ENCODE measurements at places on chromosomes 7 and 10.

- DNase-seq: no peak
These were observed 21.0 kb upstream of the LMTK2 start for GRCh38 chr7:98085674-98086073.

GRCh38 chr7:41931263-41931646 lies 228.4 kb upstream of the INHBA start:
- no peak for DNase-seq

DNA sequence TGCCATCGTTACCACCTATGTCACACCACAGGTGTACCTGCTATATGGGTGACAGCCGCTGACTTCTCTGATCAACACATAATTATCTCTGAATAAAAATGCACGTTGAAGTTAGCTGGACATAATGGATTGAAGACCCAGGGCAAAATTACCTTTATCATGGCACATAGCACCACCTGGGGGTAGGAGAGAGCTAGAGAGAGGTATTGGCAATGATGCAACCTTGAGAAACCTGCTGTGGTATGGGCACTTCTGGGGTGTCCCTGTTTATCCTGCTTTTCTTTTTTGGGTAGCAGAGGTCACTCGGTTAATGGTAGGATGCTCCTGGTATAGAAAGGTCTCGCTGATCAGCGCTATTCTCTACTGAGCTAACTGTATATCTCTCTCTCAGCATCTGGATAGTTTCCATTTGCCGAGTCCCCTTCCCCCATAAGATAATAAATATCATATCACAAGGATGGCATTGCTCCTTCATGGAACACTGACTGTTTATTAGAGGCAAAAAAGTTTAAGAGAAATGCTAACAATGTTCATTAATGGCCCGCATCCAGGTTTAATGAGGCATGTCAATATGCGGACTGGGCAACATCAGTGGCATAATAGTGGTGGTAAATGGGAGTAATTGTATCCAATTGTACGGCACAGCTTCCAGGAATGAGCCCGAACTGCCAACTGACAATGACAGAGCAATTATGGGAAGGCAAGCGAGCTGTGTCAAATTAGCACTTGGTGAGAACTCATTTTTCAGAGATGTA lies 323.1 kb downstream of the TFEC start:
- no peak for DNase-seq

DNA sequence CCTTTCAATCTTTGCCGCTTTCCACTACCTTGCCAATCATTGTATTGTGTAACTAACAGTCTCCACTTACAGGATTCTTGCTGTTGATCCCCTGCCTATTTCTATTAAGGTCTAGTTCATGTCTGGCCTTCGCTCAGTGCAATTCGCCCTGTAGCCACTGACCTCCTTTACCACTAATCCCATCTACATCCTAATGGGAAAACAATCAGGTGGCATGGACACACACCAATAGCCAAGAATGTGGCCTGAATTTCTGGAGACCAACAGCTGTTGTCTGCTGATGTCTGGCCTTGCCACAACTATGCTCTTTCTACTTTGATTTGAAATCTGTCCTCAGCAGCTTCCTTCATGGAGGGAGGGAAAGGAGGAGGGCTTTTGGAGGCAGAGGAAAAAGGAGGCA lies 546.2 kb downstream of the SORCS3 start:
- DNase-seq: no peak

DNA sequence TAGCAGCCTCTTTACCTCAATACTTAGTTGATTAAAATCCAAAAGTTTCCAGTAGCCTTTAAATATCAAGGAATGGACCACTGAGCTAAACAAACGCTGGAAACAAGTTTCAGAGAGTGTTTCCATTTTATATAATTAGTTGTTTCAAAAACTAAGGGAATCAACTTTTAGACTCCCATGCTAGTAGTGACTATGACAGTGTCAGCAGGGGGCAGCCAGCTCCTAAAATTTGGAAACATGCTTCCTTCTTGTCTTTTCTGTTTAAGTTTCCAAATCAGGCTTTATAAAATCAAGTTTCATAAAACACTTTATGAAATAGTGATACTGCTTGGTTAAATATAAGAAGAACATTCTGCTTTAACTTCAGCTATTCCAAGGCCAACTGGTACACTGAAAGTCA lies 138.2 kb upstream of the TMEM229A start:
- no peak for DNase-seq

GRCh38 chr10:123761666-123762230 lies 95.6 kb downstream of the GPR26 start:
- no peak for DNase-seq

DNA sequence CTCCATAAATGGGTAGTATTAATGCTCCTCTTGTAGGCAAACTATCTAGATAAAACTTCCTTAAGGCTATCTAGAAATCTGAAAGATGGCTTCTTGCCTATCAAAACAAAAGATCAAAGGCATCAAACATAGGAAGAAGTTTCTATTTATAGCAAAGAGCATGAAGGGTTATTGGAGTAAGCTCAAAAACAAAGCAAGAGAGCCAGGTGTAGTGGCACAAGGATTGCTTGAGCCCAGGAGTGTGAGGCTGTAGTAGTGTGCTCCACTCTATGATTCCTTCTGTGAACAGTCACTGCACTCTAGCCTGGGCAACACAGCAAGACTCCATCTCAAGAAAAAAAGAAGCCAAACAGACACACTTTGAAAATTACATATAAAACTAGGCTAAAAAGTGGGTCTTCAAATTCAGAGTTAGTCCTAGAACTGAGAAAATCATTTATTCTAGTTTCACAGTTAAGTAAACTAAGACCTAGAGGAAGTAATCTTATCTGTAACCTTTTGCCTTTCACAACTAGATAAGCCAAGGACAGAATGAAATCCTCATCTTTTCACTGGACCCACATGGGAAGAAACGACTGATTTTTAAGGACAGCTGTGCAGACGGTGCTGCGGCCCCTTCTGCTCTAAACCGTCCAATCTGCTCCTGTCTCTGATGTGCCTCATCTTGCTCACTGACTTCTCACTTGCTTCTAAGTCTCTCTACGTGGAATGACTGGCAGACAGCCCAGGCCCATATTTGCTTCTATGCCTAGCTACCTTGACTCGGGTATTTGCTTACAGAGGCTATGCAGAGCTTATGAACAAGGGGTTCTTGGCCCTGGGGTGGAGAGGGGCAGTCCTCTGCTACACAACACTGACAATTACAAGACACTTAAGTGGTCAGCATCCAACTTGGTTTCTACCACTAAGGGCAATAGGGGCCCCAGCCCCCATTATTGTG lies 50.0 kb downstream of the ESYT2 start:
- no peak for DNase-seq

DNA sequence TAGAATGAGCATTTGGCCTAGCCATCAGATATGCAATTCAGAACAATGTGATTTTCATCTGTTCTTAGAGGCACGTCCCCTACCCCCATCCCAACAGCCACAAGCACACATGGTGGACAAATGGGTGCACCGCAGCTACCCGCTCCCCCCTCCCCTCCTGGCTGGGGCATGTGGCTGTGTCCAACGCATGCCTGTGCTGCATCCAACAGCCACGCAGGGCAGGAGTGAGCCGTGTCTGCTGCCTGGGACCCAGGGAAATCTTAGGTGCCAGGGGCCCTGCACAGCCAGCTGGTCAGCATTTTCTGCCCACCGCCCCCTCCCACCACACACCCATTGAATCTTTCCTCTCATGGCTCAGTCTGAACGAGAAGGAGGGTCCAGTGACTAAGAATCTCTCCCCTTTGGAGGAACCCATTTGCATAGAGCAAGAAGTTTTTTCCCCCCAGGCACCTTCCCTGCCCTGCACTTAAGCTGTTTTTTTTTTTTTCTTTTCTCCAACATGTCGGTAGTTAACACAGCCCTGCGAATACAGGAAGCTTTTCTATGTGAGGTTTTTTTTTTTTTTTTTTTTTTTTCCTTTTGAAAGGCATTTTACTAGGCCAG lies 138.9 kb downstream of the WDR11 start:
- no peak for DNase-seq

DNA sequence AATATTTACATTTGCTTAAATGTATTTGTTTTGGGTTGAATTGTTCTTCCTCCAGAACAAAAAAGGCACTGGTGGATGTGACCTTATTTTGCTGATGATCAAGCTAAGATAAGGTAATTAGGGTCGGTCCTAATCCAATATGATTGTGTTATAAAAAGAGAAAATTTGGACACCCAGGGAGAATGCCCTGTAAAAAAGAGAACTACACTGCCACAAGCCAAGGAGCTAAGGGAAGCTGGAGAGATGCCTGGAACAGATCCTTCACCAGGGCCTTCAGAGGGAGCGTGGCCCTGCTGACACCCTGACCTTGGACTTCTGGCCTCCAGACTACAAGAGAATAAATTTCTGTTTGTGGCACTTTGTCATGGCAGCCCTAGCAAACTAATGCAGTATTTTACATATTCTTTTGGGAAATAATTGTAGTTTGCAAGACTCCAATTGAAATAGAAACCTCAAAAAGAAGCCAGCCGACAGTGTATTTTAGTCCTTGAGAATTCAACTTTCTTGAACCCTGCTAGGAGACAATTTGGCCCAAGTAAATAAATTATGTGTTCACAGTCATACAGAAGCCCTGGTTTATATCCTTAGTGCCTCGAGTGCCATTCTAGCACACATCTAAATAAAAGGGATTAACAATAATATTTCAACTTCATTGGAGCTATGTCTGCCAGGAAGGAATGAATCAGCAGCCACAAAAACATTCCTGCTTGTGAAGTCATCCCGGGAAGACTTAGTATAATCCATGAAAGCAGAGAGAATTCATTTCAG lies 164.6 kb downstream of the PKD1L1 start:
- no peak for DNase-seq

DNA sequence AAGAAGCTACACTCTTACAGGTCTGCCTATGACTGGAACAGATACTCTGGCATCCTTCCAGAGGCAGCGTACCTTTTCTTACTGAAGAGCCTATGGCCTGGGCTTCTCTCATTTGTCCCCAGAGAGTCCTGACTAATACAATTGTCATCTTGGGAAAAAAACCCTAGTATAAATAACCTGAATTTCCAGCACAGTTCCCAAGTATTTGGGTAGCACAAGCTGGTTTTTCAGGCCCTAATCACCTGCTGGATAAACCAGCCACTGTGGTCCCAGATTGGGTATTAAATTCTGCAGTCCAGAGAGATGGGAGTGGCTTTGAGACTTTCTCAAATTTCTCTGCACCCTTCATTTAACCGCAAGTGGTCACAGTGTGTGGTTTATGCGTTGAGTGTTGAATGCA lies 186.8 kb upstream of the NEBL start:
- no peak for DNase-seq

- no peak for DNase-seq
These were observed 4.7 kb upstream of the EBF3 start for GRCh38 chr10:129968853-129969183.

DNA sequence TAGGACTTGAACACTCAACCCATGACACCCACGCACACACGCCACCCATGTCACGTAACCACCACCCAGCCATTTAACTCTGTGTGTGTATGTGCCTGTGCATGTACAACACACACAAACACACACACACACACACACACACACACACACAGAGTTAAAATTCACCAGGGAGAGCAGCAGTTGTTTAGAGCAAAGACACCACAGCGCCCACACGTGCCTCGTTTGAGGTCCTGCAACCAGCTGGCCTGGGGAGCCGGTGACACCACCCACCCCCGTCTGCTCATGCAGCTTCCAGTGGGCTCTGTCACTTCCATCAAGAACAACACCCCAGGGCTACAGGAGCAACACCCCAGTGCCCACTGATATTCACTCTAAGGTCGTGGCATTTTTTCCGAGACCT lies 97.4 kb downstream of the ELFN1 start:
- no peak for DNase-seq

GRCh38 chr10:58782876-58783851 lies 270.5 kb downstream of the BICC1 start:
- DNase-seq: no peak

- DNase-seq: no peak
These were observed 152.0 kb upstream of the PITRM1 start for GRCh38 chr10:3324612-3325038.

- DNase-seq: no peak
These were observed 4.1 kb upstream of the MMD2 start for GRCh38 chr7:4962872-4963775.

DNA sequence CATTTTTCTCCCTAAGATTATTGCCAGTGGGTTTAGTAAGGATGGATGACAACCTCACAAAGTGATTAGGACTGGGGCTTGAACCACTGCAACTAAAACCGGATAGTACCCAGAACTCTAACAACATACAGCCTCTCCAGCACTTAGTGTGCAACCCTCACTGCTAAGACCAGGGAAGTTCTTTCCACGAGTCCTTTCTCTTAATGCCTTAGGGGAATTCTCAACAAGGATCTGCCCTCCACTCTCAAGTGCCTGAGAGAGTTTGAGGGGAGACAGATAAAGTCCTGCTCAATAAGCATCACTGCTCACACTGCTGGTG lies 104.6 kb downstream of the NRP1 start:
- DNase-seq: no peak

GRCh38 chr10:62109587-62110293 lies 158.9 kb downstream of the RTKN2 start:
- DNase-seq: no peak

DNA sequence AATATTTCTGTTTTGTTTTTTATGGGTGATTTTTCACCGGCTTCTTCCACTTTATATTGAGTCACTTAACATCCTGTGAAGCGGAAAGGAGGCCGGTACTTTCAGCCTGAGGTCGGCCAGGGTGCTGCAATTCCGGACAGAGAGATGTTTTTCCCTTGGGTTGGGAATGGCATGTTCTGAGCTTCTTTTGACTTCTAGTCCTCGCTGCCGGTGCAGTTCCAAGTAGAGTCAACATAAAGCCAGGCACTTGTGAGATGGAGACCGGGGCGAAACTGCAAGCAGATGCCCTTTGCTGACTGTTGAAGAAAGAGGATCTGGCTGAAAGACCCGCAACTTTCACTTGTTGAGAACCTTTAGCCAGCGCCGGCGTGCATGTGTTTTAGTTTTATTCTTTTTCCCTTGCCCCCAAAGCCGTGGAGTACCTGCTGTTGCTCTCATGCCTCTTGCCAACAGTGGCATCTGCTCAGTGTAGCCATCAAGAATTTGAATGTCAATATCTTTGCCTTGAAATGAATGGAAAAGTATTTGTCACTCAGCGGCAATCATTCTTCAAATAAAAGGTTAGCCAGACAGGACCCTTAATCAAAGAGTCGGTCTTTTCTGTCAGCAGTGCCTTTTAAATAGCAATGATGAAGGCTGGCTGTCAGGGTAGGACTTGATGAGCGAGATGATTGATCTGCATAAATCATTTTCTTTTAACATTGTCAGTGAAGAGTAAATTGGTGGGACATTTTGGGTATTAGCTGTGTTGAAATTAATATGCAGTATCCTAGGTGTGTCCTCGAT lies 351.2 kb downstream of the LRMDA start:
- DNase-seq: no peak

- DNase-seq: no peak
These were observed 7.8 kb upstream of the UBE2D1 start for GRCh38 chr10:58326967-58327381.

GRCh38 chr7:91993976-91994375 lies 53.3 kb downstream of the AKAP9 start:
- no peak for DNase-seq

DNA sequence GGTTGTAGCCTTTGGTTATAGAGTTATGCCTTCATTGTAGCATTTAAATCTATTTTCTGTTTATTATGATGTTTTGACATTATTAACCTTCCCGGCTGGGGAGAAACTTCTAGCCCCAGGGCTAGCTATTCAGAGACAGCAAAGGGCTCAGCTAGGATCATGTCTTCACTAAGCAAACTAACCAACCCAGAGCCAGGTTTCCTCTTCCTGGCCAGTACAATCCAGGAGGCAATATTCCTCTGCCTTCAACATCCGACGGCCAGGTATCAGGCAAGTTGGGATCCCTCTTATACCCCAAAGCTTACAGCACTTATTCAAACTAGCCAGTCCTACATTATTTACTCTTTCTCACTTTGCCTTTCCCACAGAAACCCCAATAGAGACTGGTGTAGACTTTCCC lies 1060.7 kb upstream of the GHITM start:
- no peak for DNase-seq

- DNase-seq: no peak
These were observed 3.4 kb downstream of the LRRC27 start for GRCh38 chr10:132335189-132336063.
